ENCODE measurements at places on chromosomes 12 and 14.
A peak's percentile ranks its signal among the peaks of the same experiment; 100 is the strongest.

- no peak for DNase-seq
Observed at GRCh38 chr12:2273288-2273687, 220.5 kb downstream of the CACNA1C start.

GRCh38 chr14:101876555-101876938 is 87.8 kb upstream of the DYNC1H1 start:
- peak; percentile 70 for DNase-seq

DNA sequence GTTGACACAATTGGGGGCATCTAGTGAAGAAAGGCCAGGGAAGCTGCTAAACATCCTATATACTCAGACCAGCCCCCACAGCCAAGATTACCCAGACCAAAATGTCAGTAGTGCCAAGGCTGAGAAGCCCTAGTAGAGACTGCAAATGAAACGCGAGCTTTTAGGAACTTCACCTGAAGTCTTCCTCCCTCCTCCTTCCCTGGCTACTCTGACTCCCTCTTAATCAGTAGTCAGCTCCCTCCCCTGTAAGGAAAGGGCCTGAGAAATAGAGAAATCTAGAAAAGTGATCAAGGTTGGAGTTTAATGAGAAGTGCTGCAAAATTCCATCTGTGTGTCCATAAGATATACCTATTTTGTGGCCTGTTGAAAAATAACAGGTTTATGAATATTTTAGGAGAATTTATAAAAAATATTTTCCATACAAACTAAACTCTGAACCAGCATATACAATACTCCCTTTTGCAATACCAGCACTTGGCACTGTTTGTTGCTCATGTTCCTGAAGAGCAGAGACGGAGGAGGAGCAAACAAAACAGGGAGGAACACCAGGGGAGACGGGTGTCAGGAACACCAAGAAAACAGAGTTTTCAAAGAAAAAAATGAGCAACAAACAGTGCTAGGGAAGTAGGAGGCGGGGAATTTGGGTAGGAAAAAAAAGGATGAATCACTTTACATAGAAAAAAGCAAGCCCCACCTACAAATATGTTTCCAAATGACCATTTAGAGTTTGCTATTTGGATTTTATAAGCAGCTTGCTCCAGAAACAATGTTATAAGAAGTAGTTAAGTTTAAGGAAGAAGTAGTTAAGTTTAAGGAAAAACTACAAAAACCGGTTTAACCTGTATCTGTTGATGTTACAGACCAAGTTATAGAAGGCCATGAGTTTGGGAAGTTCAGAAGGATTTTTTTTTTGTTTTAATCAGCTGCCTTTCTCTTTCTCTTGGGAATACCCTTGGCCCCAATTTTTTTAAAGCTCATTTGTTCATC is 282.1 kb upstream of the GRIP1 start:
- no peak for DNase-seq

- DNase-seq = no peak
Observed at GRCh38 chr12:7642287-7642686, 23.4 kb downstream of the APOBEC1 start.

DNA sequence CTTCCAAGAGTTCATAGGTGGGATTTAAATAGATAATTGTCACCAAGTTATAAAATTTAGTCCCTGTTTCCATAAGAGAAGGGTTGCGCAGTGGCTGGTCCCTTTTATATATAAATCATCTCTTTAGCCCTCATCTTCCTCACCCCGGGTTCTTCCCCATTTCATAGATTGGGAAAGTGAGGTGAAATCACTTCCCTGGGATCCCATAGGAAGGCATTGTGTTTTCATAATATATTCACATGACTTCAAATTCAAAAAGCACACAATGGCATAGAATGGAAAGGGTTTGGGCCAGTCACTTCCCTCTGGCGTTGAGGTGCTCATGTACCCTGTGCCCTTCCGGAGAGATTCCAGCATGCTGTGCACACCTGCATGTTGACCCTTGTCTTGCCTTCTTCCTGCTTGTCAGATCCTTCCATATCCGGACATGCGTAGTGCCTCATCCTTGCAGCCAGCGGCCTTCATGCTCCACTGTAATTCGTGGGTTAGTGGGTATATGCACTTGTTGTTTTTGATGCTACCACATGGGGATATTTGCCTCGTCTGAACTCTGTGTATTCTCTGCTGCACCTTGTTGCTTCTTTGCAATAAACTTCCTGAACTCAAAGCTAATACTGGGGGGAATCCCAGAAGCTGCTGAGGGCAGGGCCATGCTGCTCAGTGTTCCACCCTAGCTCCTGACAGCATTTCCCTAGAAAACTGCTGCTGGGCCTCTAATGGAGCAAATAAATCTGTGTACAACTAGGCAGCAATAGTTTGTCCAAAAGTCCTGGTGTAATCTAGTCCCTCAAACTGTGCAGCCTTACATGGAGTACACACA is 59.6 kb downstream of the ANAPC7 start:
- DNase-seq = no peak

DNA sequence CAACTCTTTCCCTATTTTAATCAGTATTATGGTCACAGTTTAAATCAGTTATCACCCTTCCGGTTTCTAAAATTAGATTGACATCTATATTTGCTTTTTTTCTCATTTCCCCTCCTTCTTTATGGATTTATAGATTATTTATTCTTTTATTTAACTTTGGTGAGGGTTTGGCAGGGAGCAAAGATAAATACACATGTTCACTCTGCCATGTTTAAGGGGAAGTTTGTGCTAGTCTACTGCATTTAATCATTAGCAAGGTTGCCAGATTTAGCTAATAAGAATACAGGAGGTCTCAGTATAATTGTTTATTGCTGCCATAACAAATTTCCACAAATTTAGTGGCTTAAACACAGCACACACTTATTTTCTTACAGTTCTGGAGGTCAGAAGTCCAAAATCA is 204.0 kb upstream of the BTG1 start:
- DNase-seq = no peak

GRCh38 chr14:80621701-80622100 is 319.8 kb downstream of the CEP128 start:
- DNase-seq = no peak

DNA sequence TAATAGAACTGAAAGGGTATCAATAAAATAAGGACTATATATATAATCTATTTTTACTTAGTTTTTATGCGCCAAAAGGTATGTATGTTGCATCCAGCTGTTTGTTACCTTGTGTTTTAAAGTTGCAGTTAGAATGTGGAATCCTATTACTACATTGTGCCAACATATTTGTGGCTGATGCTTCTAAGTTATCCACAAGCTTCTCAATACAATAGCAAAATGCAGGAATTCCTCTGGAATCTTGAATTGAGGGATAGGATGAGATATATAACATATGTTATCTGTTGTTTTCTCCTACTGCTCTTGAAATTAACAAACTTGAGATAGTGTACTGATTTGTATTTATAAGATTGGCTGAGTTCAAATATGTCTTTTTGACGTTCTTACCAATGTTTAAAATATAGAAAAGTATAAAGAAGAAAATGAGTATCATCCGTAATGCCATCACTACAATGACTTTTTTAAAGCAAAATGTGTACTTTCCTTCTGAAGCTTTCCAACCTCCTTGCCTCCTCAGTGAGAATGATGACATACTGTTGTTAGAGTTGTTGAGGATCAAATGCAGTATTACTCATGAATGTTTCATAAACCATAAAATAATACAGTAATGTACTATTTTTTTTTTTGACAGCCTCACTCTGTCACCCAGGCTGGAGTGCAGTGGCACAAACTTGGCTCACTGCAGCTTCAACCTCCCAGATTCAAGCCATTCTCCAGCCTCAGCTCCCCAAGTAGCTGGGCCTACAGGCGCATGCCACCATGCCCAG is 6.6 kb downstream of the RAP1B start:
- DNase-seq = no peak

- DNase-seq = no peak
Observed at GRCh38 chr12:10701131-10701681, 21.9 kb downstream of the YBX3 start.

Data from CD4-positive, alpha-beta T cell treated with Interleukin-6 at 100 ng/mL for 8 hours (primary cell).